ENCODE measurements at places on chromosomes 5 and 9.

DNA sequence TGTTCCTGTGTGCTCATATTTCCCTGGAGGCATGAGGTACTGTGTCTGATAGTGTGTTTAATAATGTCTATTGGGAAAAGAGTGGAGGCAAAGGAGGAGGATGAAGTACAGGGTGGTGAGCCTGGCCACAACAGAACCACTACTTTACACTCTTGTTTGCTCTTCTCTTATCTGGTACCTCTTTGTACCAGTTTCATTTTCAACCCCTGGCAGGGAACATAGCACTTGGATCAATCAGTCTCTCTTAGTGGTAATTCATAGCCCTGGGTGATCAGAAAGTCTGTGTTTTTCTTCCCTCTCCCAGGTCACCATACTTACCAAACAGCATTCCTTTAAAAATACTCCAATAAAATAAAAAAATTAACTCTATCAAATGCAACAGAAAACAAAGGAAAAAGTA is 105.4 kb downstream of the DMRT2 start:
- no peak for DNase-seq

DNA sequence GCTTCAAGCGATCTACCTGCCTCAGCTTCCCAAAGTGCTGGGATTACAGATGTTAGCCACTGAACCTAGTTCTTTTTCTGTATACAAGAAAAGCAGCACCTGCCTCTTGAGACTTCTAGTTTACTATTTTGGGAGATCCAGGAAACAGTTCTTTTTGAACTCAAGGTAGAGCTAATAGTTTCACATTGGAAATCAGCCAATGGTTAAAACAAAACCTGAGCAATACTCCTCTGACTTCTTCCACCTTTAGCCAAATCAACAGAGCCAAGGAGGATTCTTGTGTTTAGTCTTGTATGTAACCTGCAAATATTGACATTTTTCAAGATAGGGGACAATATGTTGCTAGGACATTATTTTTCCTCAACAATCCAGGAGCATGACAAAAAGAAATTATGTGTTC is 349.4 kb downstream of the SH3GL2 start:
- DNase-seq, result no peak

GRCh38 chr5:345404-346195 is 24.1 kb downstream of the AHRR start:
- no peak for DNase-seq

DNA sequence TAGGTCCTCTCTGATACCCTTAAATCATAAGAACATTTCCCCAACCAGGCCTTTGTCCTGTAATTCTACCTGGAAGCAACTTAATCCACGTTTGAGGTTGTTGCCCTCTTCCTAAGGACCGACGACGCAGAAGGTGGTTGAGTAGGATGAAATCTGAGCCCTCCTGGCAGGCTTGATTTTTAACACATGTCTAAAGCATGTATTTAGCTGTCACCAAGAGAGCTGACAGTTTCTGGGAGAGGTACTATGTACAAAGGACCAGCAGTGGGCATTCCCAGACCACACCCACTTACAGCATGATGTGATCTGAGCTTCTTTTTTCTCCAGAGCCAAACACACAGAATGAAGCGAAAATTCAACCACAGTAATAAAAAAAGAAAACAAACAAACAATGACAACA is 260.9 kb downstream of the SH3GL2 start:
- DNase-seq, result no peak

GRCh38 chr5:158837908-158838307 is 261.8 kb downstream of the EBF1 start:
- no peak for DNase-seq

- no peak for DNase-seq
Measured at GRCh38 chr5:18270635-18271338, 636.5 kb downstream of the TAF11L14 start.

GRCh38 chr5:167452136-167452535 is 839.3 kb upstream of the WWC1 start:
- no peak for DNase-seq

GRCh38 chr5:95009812-95010211 is 275.1 kb downstream of the MCTP1 start:
- no peak for DNase-seq

DNA sequence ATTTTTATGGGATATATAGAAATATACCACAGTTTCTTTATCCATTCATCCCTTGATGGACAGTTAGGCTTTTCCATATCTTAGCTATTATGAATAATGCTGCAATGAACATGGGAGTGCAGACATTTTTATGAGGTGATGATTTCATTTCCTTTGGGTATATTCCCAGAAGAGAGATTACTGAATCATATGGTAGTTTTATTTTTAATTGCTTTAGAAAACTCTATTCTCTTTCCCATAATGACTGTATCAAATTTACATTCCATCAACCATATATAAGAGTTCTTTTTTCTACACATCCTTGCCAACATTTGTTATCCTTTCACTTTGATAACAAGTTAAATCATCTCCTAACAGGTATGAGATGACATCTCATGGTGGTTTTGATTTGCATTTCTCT is 821.6 kb downstream of the TLE1 start:
- no peak for DNase-seq

GRCh38 chr9:16357828-16358227 is 512.6 kb downstream of the BNC2 start:
- DNase-seq, result no peak

GRCh38 chr5:72282878-72283277 is 37.2 kb downstream of the MRPS27 start:
- DNase-seq, result no peak

GRCh38 chr5:96750110-96750822 is 57.5 kb downstream of the ERAP1 start:
- DNase-seq, result no peak

DNA sequence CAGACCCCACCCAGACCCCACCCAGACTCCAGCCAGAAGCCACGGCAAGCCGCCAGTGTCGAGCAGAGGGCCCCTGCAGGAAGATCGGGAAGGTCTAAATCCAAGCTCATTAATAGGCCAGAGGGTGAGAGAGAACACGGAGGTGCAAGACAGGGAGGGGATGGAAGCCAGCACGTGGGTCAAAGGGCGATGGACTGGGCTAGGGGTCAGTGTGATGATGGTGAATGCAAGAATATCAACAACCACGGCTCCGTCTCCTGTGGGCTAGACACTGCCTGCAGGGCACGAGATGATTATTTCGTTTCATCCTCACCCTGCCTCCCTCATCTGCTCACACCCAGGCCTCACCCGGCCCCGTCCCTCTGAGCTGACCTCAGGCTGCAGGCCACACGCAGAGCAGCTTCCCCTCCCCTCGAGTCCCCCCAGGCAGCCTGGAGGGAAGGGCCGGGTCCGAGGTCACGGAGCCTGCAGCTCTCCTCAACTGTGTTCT is 122.0 kb downstream of the COL23A1 start:
- no peak for DNase-seq

DNA sequence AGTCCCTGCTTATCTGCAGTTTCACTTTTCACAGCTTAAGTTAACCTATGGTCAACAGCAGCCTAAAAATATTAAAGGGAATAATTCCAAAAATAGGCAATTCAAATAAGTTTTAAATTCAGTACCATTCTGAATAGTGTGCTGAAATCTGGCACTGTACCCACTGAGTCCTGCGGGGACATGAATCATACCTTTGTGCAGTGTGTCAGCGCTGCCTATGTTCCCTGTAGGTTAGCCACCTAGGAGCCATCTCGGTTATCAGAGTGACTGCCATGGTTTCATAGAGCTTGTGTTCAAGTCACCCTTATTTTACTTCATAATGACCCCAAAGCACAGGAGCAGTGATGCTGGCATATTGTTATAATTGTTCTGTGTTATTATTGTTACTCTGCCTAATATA is 139.9 kb downstream of the GPBP1 start:
- no peak for DNase-seq

DNA sequence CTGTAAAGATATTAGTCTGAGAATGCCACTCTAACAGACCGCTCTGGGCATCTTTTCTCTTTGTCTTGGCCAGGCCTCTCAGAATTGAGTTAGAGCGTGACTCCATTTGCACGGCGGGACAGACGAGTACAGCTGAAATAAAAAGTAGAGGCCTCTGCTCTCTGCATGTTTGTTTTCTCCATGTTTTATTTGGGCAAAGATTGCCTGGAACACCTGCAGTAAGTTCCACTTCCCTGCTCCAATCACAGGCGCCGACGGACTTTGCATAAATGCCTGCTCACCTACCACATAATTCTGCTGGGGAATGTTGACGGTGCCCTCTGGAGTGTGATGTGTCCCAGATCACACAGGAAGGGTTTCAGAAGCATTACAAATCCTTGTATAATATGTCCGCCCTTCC is 10.6 kb downstream of the SPOCK1 start:
- no peak for DNase-seq

DNA sequence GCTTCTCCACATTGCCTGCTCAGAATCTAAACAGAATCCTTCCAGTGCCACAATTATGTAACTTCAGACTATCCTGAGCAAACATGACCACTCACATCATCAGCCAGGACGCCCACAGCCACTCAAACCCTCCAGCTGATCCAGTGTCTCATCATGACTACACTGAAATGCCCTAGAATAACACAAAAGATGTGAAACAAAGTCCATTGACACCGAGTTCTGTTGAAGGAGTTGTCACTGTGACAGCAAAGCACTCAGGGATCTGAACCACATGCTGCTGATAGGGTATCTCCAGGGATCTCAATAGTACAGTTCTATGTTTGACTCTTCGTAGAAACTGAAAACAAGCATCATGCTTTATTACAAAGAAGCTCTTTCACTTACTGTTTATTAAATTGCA is 150.2 kb downstream of the GABBR2 start:
- DNase-seq, result no peak

DNA sequence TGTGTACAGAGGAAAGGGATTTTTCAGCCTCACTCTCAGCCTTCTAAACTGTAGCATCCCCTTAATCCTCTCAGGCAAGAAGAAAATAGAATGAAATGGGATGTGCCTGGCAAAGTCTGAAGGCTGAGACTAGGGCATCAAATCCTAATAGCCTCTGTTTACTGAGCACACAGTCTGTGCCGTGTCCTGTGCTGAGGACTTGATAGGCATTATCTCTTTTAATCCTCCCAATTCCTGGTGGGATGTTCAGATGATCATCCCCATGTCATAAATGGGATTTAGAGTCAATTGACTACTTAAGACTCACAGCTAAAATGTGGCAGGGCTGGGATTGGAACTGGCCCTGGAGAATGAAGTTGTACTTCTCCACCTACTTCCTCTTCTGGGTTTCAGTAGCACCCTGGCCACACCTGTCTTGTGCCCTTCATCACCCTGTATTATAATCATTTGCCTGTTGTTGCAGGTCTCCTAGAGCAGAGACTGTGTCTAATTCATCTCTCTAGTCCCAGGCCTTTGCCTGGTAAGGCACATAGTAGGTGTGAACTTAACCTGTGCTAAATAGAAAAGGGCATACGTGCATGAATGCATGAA is 81.0 kb downstream of the WWC1 start:
- no peak for DNase-seq

DNA sequence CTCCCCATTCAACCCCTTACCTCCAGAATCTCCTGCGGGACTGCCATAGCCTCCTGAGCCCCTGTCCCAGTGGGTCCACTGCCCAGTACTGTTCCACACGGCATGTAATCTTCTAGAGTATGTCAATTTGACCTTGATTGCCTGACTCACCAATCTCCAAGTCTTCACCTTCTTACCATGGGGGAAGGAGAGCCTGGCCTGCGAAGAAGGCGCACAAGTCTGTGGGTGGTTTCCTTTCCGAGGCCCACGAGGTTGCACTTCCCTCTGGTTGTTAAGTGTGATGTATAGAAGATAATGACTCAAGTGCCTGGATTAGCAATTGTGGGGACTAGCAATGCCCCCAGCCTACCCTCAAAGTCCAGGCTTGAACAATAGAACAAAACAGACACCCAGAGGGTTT is 8.1 kb upstream of the TENT4A start:
- DNase-seq, result no peak

- no peak for DNase-seq
Measured at GRCh38 chr5:55966284-55966683, 28.5 kb downstream of the IL6ST start.

DNA sequence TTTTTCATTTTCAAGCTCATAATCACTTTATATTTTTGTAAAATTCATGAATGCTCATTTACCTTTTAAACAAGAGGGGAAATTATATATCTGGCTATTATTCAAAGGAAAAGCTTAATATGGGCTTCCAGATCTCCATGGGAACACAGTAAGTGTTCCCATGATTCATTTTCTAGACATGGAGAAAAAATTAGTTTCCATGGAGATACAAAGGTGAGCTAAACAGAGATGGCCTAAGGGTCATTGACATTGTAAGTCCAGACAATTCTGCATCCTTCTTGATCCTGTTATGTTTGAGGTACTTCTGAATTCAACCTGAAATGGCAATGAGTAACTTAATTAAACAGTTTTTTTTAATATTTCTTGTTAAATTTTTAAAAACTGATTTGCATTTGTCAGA is 341.4 kb upstream of the PRR16 start:
- no peak for DNase-seq

GRCh38 chr9:107637421-107638420 is 148.2 kb upstream of the KLF4 start:
- no peak for DNase-seq

DNA sequence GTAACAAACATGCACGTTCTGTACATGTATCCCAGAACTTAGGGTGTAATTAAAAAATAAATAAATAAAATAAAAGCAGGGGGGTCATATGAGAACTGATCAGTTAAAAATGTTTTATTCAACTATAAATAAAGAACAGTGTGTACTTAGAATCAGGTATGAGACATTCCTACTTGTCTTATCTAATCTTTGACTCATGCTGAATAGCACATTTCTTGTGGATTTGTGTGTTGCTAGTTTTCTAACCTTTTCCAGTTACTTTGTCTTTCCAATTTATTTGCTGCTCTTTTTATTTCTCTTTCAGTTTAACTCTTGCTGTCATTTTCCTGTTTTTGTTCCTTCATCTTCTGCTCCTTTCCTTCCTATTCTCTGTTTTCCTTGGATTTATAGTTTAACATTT is 1917.1 kb upstream of the CDH6 start:
- no peak for DNase-seq

- no peak for DNase-seq
Measured at GRCh38 chr9:86458191-86458855, 104.1 kb upstream of the TUT7 start.

- no peak for DNase-seq
Measured at GRCh38 chr5:168328814-168329213, 37.4 kb downstream of the WWC1 start.

- DNase-seq, result no peak
Measured at GRCh38 chr5:100505984-100506670, 29.0 kb upstream of the FAM174A start.

GRCh38 chr5:159844267-159845121 is 71.8 kb upstream of the ADRA1B start:
- no peak for DNase-seq

DNA sequence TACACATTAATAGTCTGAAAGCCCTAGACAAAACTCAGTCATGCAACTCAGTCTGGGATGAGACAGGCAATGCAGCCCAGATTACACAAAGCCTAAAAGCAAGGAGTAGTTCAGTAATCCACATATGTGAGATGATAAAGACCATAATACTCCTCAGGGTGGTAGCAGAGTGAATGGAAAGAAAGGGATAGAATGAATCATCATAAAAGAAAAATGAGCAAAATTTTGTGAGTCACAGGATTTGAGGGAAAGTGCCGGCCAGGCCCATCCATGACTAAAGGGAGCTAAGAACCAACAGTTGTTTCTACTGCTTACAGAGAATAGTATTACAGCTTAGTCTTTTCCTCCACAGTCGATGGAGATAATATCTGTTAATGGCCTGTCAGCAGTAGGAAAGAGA is 90.0 kb upstream of the POU5F2 start:
- DNase-seq, result no peak

GRCh38 chr5:143033535-143034250 is 263.5 kb downstream of the ARHGAP26 start:
- DNase-seq, result no peak
